ENCODE measurements at places on chromosomes 1 and 21.

DNA sequence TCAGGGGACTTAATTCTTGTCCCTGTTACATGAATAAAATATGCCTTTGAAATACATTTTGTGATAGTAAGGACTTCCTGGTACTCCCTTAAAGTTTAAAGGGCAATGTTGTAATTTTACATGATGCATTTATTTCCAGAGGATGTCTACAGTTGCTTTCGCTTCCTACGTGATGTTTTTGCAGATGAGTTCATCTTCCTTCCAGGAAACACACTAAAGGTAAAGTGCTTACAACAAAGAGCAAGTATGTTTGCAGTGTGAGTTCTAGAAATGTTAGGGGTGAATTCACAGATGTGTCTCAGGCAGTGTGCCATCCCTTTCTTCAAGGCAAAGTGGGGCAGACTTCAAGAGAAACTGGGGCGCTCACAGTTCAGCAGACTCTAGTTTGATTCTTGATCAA is 31.2 kb downstream of the GNPAT start:
- H3K36me3 ChIP-seq: peaks cover 54% of the 10 kb centered on the region
- H3K4me3 ChIP-seq: no peak overlapping the region
- H3K27me3 ChIP-seq: no peaks in the 10 kb centered on the region
- no peak for DNase-seq
- peak overlapping the region; percentile 68 for H3K27ac ChIP-seq

DNA sequence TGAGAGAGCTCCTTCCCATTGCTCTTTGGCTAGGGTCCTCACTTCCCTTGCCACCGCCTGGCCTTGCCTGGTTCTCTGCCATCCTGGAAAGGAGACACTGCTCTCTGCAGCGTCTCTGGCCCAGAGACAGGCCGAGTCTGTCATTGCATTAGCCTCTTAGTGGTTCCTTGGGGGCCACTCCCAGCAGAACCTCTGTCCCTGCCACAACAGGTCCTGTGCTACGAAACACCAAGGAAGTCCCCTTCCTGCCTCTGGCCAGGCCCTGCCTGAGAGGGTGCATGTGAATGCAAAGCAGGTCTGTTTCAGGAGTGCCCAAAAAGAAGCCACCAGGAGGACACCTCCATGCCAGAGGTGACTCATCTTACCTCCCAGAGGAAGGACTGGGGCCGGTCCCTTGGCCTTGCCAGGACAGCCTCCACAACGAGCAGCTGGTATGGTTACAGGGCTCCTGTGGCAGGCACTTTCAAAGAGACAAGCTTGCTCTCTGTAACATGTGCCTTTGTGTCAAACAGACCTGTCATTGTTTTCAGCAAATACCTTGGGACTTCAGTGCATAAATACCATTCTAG is 59.6 kb downstream of the VPS26C start:
- H3K27me3 ChIP-seq: no peaks in the 10 kb centered on the region
- peaks cover 22% of the 10 kb centered on the region for H3K4me1 ChIP-seq
- H3K4me3 ChIP-seq: peak overlapping the region; percentile 66

DNA sequence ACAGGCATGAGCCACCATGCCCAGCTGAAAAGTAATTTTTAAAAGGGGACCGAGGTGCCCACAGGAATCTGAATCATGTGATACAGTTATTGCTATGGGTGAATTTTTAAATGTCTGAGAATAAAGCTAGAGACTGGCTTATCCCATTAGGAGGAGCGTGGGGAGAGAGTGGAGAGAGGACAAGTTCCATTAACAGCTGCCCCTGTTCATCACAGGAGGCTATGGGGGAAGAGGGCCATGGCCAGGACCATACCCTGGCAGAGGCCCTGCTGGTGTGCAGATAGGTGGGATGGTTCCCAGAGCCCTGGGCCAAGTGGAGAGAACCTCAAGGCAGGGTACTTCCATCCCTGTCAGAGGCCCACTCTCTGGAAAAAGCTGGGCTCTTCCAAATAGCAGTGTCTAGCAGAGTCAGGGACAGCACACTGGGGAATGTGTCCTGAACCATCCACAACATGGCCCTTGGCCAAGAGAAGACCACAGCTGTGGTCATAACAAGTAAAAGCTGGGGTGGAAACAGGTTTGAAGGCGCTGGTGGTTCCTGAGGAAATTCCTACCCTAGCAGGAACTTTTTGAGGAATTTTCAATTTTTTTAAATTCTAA is 13.7 kb upstream of the ZNF691 start:
- no peak overlapping the region for H3K27ac ChIP-seq
- H3K4me3 ChIP-seq: no peak overlapping the region
- H3K36me3 ChIP-seq: peaks cover 6% of the 10 kb centered on the region

DNA sequence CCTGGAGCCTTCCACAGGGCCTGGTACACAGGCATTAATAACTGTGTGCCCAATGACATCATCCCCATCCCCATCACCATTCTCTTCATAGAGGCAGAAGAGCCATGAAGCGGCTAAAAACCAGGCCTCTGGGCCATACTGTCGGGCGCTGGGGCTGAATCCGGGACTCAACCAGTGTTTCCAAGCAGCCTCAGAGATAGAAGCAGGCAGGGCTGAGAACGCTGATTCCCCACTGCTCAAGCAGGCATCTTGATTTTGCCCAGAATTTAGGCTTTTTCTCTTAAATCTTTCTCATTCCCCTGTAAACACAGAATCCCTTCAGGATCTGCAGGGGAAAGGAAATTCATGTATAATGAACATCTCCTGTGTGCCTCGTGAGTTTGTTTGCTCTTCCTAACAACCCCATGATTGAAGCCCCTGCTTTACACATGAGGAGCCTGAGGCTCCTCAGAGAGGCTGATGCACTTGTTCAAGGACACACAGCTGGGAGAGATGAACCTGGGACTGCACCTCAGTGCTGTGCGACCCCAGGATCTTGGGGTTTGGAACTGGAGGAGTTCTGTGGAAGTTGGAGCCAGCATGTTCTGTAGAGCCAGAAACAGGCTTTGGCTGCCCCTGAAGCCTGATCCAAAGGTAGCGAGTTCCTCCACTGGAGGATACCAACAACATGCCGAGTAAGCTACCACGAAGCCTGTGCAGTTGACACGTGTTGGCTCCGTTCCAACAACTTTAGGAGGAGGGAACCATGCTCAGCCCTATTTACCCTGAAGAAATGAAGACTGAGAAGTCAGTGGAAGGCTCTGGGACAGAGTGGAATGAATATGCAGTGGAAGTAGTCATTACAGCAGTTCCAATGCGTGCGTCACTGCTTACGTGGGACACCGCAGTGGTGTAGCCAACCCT is 55.5 kb downstream of the EDN2 start:
- H3K4me3 ChIP-seq: no peak overlapping the region
- H3K4me1 ChIP-seq: no peaks in the 10 kb centered on the region
- no peak for DNase-seq
- H3K27me3 ChIP-seq: peaks cover 8% of the 10 kb centered on the region
- no peaks in the 10 kb centered on the region for H3K36me3 ChIP-seq

DNA sequence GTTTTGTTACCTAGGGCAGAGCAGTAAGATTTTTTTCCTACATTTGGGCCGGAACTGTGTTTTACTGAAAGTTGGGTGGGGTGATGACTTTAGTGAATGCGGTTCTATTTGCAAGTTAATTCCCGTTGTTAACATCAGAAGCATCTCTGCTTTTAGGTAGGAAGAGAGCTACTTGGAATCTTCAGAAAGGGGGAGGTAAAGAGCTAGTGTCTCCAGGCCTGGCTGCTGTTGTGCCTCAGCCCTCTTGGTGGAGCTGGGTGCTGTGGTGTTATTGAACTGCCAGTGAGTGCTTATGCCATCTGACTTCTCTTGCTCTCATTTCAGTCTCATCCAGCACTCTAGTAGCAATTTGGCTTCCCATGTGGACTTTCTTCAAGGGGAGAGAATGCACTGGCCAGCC is 3.4 kb downstream of the KDM4A start:
- no peak for DNase-seq
- H3K27ac ChIP-seq: peak overlapping the region; percentile 1
- peaks cover 15% of the 10 kb centered on the region for H3K36me3 ChIP-seq

- H3K27me3 ChIP-seq: peaks cover 51% of the 10 kb centered on the region
- peaks cover 6% of the 10 kb centered on the region for H3K4me1 ChIP-seq
- no peaks in the 10 kb centered on the region for H3K36me3 ChIP-seq
- DNase-seq: no peak
- H3K4me3 ChIP-seq: no peak overlapping the region
These were observed 96.4 kb upstream of the FMN2 start for GRCh38 chr1:239995281-239995680.

DNA sequence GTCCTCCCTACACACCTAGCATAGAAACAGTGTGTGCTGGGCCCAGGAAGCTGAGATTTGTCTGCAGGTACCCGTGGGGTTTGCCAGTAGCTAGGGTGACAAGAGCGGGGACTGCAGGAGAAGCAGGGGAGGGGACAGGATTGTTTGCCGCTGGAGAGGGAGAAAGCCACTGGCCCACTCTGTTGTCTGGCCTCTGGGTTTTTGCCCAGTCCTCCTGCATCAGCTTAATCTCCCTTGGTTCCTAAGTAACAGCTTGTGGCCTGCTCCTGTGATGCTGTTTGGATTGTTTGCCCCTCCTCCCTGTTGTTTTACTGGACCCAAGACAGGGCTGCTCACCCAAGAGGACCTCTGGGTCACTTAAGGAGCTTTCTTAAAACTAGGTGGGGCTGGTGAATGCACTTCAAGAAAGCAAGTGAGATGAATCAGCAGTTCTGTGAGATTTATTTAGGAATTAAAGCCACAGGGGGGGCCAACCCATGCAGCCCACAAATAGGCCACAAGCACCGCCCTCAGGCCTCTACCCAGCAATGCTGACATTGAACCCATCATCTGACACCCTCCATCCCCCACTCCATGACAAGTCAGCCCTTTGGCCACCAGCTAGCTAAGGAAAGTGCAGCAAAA is 142.8 kb downstream of the ZZZ3 start:
- no peak overlapping the region for H3K4me3 ChIP-seq
- H3K36me3 ChIP-seq: no peaks in the 10 kb centered on the region

GRCh38 chr1:23838401-23838866 is 13.2 kb upstream of the HMGCL start:
- no peaks in the 10 kb centered on the region for H3K36me3 ChIP-seq
- peaks cover 4% of the 10 kb centered on the region for H3K27me3 ChIP-seq
- peaks cover 15% of the 10 kb centered on the region for H3K4me1 ChIP-seq
- DNase-seq: peak; percentile 79
- H3K27ac ChIP-seq: no peak overlapping the region

DNA sequence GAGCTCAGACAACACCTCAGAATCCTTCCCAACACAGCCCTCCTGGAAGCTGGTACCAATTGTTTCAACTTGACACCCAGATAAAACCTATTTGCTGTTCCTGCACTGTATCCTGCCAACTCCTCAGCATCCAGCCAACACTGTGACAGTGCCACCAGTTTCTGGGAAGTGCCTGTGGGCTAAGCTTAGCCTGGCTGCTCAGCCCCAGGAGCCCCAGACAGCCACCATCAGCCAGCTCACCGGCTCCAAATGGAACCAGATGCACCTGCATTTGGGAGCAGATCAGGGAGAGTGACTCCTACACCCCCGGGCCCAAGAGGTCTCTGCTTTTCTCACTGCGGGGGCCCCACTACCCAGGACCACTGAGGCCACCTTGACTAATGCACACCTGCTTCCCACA is 24.9 kb downstream of the KCNN3 start:
- H3K36me3 ChIP-seq: no peaks in the 10 kb centered on the region
- H3K27ac ChIP-seq: peak overlapping the region; percentile 47
- no peak overlapping the region for H3K4me3 ChIP-seq
- H3K27me3 ChIP-seq: peaks cover 20% of the 10 kb centered on the region
- no peak for DNase-seq

GRCh38 chr1:111739925-111740765 is 950 bp upstream of the INKA2 start:
- peak; percentile 18 for DNase-seq
- H3K4me1 ChIP-seq: peaks cover 19% of the 10 kb centered on the region
